CD4-positive, alpha-beta T cell (primary cell): ENCODE measurements at places on chromosomes 3 and 15. TPM values are rescaled to one million over a fixed set of nuclear protein-coding genes. Genes with fewer than 3 reads are reported as not detected.
A peak's percentile ranks its signal among the peaks of the same experiment; 100 is the strongest.

The CLDN1 gene
- 0.95 TPM for total RNA-seq

The EOMES gene
- total RNA-seq = 0.69 TPM

The CIP2A gene
- total RNA-seq = 3.9 TPM

The CYP19A1 gene
- total RNA-seq = not detected

The WNT7A gene
- 22.4 TPM for total RNA-seq

The HESX1 gene
- 0.39 TPM for total RNA-seq

The MED12L gene
- total RNA-seq = 0.39 TPM

The SLC24A5 gene
- not detected for total RNA-seq

The SH2D7 gene
- not detected for total RNA-seq

- no peak for DNase-seq
Observed at GRCh38 chr3:172043233-172043632, 3.9 kb downstream of the FNDC3B start.

DNA sequence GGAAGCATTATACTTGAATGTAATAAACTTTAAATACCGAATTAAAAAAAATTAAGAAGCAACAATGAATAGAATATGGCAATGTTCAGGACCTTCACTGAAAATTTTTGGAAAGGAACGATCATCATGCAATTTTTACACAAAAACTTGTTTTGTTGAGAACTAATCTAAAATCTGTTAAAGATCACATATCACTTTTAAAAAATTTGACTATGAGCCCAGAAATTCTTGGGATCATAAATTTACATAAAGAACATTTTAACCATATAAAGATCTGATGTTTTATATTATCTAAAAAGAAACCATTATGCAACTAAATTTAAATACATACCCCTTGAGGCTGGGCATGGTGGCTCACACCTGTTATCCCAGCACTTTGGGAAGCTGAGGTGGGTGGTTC is 76.2 kb upstream of the MELTF start:
- no peak for DNase-seq

DNA sequence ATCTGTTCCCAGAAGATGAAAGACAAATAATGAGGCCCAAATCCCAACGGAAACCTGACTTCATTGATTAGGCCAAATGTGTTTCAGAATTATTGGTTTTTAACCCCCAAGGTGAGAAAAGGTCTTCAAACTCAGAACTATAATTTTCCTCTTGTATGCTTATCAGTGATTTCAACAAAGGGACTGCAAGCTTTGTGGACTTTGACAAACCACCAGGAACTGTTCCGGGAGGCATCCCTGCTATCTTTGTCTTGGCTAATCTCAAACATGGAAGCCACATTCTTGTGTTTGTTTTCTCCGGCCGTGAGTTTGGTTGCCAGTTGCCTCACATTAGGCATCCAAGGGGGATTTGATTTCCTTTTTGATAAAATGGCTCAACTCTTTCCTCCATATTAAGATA is 19.5 kb downstream of the ARHGEF3 start:
- no peak for DNase-seq

DNA sequence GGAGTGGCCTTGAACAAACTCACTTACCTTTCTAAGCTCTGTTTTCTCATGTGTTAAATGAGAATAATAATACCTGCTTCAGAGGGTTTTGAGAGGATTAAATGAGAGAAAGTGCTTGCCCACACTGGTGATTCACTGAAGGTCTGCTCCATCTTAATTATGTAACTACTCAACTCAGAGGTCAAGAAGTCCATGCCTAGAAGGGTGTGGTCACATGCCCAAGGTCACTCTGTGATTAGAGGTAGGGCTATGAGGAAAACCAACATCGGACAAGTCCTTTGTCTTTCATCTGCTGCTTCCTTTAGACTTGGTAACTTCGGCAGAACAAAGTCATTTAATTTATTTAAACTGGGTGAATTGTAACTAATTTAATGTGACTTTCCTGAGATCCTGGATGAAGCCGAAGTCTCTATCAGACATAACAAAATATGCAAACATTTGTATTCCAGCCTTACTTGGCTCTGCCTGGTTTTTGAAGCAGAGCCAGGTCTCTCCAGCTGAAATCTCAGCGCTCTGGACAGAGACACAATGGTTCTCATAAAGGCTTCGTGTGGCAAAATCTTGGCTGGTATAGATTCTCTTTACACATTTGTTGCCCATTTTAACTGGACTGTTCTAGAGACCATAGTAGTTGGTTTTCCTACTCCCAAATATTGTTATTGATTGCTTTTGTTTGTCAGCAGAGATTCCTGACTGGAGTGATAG is 3.0 kb downstream of the CHRNA7 start:
- DNase-seq = no peak

GRCh38 chr3:139499536-139499935 is 23.2 kb upstream of the RBP2 start:
- no peak for DNase-seq

DNA sequence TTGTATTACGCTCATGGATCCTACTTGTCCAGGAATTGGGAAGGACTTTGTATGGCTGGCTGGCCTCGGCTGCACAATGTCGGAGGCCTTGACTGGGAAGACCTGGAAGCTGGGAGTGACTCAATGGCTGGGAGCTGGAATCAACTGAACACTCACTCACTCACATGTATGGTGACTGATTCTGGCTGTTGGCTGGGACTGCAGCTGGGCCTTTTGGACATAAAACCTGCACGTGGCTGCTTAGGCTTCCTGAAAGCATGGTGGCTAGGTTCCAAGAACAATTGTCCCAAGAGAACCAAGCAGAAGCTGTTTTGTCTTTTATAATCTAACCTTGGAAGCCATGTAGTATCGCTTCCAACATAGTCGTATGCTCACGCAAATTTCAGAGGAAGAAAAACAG is 38.0 kb upstream of the CMTM8 start:
- DNase-seq = no peak

GRCh38 chr3:117547956-117548550 is 838.5 kb downstream of the TUSC7 start:
- DNase-seq = no peak

GRCh38 chr3:966341-966740 is 126.5 kb upstream of the CNTN6 start:
- DNase-seq = no peak

GRCh38 chr15:50180091-50180490 is 1.9 kb upstream of the SLC27A2 start:
- DNase-seq = no peak

DNA sequence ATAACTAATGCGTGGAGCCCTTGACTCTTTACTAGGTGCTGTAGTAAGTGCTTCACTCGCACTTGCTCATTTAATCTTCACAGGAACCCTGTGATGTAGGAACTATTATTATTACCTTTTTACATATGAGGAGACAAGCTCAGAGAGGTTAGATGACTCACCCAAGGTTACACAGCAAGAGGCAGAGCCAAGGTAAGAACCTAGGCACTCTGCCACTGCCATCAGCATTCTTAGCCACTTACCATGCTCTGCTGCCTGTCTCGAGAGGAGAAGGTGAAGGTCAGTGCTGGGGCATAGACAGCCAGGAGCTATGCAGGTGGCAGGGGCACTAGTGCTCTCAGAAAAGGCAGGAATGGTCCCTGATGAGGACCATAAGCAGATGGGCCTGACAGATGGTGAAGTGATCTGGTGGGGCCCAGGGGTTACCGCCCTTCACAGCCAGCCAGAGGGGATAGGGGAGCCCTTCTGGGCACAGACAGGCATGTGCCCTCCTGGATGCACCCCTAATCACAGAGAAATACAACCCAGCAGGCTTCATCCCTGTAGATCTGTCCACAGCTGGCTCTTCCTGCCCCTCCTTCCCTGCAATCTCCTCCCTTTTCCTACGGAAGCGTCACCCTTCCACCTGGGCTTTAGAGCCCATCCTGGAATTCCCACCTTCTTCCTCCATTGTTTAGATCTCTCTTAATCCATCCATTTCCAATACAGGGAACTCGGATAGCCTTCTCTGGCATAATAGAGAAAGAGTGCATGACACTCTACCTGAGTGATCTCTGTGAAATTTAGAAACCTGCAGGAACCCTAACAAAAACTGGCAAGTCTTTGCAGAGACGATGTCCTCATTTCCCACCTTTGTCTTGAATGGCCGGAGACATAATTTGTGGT is 26.9 kb downstream of the ABTB1 start:
- no peak for DNase-seq

DNA sequence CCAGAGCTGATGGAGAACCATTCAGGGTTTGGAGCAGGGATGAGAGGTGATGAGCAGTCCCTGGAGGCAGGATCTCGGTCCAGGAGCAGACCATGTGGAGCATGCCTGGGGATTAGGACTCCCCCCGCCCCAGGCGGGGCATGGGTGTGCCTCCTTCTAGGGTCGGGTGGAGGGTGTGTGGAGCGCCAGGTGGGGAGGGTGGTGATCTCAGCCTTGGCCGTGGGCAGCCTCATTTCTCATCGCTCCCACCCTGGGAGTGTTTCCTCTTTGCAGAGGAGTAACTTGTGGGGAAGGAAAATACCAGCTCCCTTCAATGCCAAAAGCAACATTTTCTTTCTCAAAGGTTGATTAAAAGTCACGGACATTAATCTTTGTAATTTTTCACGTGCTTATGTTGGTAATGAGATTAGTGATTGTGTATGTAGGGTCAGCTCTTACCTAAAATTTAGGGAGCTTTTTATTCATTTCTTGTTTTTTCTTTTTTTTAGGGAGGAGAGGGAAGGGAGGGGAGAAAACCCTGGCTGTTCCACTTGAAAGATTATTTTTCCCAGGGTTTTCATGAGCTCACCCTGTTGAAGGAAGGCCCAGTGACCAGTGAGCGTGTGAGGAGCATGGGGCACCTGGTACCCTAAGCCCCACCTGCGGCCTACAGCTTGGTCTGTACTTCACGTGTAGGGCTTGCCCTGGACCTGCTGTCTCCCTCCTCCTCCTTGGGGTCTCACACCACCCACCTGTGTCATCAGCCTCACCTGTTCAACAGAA is 11.0 kb downstream of the FBLN2 start:
- no peak for DNase-seq

- no peak for DNase-seq
Observed at GRCh38 chr3:54875596-54876268, 52.1 kb downstream of the LRTM1 start.

DNA sequence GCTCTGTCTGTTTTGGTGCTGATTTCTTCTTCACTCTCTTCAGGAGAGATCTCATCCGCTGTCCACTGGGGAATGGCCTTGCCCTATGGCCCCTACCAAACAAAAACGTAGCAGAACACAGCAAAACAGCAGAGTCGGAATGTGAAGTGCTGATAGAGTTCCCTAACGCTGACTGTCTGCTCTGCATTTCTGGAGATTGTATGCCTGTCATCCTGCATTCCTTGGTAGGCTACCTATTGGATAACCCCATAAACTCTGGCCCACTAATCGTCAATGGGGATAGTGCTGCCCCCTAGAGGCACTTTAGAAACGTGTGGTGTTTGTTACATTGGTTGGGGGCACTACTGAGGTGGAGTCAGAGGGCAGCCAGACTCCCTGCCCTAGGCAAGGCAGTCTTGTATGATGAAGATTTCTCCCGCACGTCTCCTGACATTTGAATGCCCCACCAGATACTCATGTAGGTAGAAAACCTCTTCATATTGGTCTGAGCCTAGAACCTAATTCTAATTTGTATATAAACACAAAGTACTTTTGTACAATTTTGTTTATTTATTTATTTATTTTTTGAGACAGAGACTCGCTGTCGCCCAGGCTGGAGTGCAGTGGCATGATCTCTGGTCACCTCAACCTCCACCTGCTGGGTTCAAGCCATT is 15.6 kb upstream of the MAGEF1 start:
- peak; percentile 76 for DNase-seq

GRCh38 chr15:49898097-49898496 is 220.9 kb downstream of the ATP8B4 start:
- no peak for DNase-seq
